Neural cell (in vitro differentiated cells): ENCODE measurements at places on chromosomes 2 and 18. TPM values are rescaled to one million over a fixed set of nuclear protein-coding genes. Genes with fewer than 3 reads are reported as not detected.

The CNDP1 gene
- 0.38 and 2.1 TPM in 2 replicates for polyA plus RNA-seq

The PDE1A gene
- polyA plus RNA-seq, result 1.6 and 2.2 TPM in 2 replicates

The ANKRD29 gene
- 4.9 and 7.1 TPM in 2 replicates for polyA plus RNA-seq

The TDRD15 gene
- not detected in 2 replicates for polyA plus RNA-seq

The NPHP1 gene
- polyA plus RNA-seq, result 2.7 and 8.0 TPM in 2 replicates

The MC5R gene
- polyA plus RNA-seq, result not detected in 2 replicates

The FRZB gene
- polyA plus RNA-seq, result 2.1 and 3.5 TPM in 2 replicates

The SLC4A5 gene
- 3.2 and 3.9 TPM in 2 replicates for polyA plus RNA-seq

The SIX2 gene
- 0.16 TPM in 1 of 2 replicates, not detected in the other for polyA plus RNA-seq

The DNAJC5G gene
- polyA plus RNA-seq, result not detected in 2 replicates

The FAM237A gene
- not detected in 2 replicates for polyA plus RNA-seq

The COLEC12 gene
- 0.42 and 0.76 TPM in 2 replicates for polyA plus RNA-seq

The GALNT5 gene
- not detected in 2 replicates for polyA plus RNA-seq

The GALNT14 gene
- polyA plus RNA-seq, result 9.0 and 15.9 TPM in 2 replicates

The DLX2 gene
- polyA plus RNA-seq, result 7.7 and 9.3 TPM in 2 replicates

The SNORC gene
- polyA plus RNA-seq, result 0.68 and 4.2 TPM in 2 replicates

The CCDC141 gene
- 0.27 and 0.34 TPM in 2 replicates for polyA plus RNA-seq

The MIB1 gene
- 61.9 and 68.3 TPM in 2 replicates for polyA plus RNA-seq

The CDH20 gene
- polyA plus RNA-seq, result 0.78 and 1.7 TPM in 2 replicates

The ASPRV1 gene
- polyA plus RNA-seq, result 6.3 and 7.7 TPM in 2 replicates

The TMEM237 gene
- polyA plus RNA-seq, result 48.7 and 58.7 TPM in 2 replicates

The PARD3B gene
- 0.36 and 0.54 TPM in 2 replicates for polyA plus RNA-seq

The ACSL3 gene
- 117 and 119 TPM in 2 replicates for polyA plus RNA-seq

The SGPP2 gene
- polyA plus RNA-seq, result 0.30 and 0.38 TPM in 2 replicates

The MOCOS gene
- polyA plus RNA-seq, result not detected in 2 replicates

The CASP10 gene
- polyA plus RNA-seq, result not detected in 2 replicates

The SERPINB3 gene
- not detected in 2 replicates for polyA plus RNA-seq

The DYNAP gene
- not detected in 2 replicates for polyA plus RNA-seq

The COX5B gene
- 616 and 636 TPM in 2 replicates for polyA plus RNA-seq

The NEURL3 gene
- polyA plus RNA-seq, result 0.20 TPM in 1 of 2 replicates, not detected in the other

The AQP12B gene
- polyA plus RNA-seq, result not detected in 2 replicates

The REEP1 gene
- polyA plus RNA-seq, result 111 and 121 TPM in 2 replicates

The CNTNAP5 gene
- 19.3 and 39.0 TPM in 2 replicates for polyA plus RNA-seq

The NTSR2 gene
- not detected in 2 replicates for polyA plus RNA-seq

The CABLES1 gene
- 1.4 and 1.8 TPM in 2 replicates for polyA plus RNA-seq

The SCN9A gene
- polyA plus RNA-seq, result 8.3 and 10.4 TPM in 2 replicates

The CDH19 gene
- 0.11 and 0.28 TPM in 2 replicates for polyA plus RNA-seq

The KCNS3 gene
- polyA plus RNA-seq, result 0.15 TPM in 1 of 2 replicates, not detected in the other

The AFF3 gene
- polyA plus RNA-seq, result 5.1 and 5.7 TPM in 2 replicates

The UGT1A7 gene
- polyA plus RNA-seq, result not detected in 2 replicates

The PLCL1 gene
- 6.6 and 6.8 TPM in 2 replicates for polyA plus RNA-seq

The CD302 gene
- not detected in 2 replicates for polyA plus RNA-seq

The CSRNP3 gene
- 62.7 and 66.6 TPM in 2 replicates for polyA plus RNA-seq

The NRP2 gene
- 28.2 and 30.2 TPM in 2 replicates for polyA plus RNA-seq
